ENCODE measurements at places on chromosomes 3 and 15.

- no peak for DNase-seq
Measured at GRCh38 chr15:45234562-45235235, 17.3 kb upstream of the SLC28A2 start.

DNA sequence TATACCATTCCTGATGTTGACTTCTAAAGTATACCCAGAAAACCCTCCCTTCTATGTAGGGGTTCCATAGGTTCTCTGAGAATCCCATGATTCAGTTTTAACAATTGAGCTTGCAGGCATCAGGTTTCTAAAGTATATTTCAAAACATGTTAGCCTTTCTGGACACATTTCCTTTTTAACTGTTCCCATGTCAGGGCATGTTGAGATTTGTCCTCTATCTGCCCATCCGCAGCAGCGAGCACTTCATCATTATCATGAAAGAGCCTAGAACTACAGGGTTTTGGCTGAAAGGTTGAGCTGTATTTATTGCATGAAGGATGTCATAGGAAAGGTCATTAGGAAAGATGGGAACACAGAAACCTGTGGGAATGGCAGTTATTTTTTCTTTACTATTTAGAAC, 201.1 kb upstream of the BHLHE40 start:
- DNase-seq, result no peak

DNA sequence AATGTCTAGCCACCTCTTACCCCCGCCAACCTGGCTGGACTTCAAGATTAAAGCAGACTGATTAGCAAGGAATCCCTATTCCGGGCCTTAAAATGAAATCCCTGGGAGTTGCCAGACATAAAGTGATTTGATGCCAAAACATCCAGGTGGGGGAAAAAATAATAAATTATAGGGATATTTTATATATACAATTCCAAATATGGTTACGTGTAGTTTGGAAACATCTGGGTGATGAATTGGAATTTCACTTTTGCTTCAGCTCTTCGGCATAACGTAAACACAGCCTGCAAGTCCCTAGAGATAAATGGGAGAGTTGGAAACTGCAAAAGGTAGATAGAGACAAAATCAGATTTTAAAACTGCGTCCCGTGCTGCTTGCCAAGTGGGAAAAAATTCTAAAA, 545.5 kb upstream of the MDFIC2 start:
- DNase-seq, result no peak

- DNase-seq, result no peak
Measured at GRCh38 chr3:14560110-14560509, 20.0 kb upstream of the GRIP2 start.

DNA sequence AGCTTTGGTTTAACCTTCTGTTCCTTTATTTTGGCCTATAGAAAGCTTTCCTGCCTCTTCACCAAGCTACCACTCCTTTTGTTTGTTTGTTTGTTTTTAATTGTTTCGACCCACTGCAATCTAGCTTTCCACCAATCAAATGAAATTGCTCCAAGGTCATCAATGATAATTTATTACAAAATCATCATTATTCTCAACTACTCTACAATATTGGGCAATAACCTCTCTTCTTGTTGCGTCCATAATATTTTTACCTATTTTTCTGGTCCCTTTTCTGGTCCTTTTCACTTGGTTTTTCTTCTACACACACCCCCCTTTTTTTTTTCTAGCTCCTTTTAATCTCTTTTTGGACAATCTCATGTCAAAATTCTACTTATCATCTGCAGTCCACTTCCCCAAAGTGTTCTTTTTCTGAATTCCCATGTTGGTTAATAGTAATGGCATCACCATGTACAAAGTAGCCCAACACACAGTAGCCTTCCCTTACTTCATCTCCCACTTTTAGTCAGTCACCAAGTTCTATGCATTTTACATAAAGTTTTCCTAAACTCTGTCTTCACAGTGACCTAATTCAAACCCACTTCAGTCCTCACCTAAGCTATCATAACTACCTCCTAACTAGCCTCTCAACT, 11.0 kb upstream of the ANKRD28 start:
- no peak for DNase-seq

DNA sequence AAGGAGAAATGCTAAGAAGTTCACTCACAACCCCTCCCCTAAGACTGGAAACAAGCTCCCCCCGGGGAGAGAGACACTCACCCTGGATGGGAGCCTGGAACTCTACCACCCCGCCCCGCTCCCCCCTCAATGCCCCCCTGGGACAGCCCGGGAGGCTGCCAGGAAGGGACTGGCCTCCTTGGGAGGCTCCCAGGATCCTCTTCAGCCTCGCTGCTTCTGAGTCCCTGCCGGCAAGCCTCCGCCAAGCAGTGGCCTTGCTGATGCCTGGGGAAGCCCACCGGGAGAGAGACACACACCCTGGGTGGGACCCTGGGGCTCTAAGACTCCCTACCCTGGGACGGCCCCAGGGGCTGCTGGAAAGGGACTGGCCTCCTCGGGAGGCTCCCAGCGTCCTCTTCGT, 33.4 kb downstream of the CPEB1 start:
- DNase-seq, result no peak

- DNase-seq, result no peak
Measured at GRCh38 chr3:141093971-141094684, 43.0 kb downstream of the SPSB4 start.

- no peak for DNase-seq
Measured at GRCh38 chr3:152276681-152277080, 8.0 kb downstream of the MBNL1 start.

- DNase-seq, result no peak
Measured at GRCh38 chr3:119937229-119937628, 155.3 kb downstream of the NR1I2 start.

DNA sequence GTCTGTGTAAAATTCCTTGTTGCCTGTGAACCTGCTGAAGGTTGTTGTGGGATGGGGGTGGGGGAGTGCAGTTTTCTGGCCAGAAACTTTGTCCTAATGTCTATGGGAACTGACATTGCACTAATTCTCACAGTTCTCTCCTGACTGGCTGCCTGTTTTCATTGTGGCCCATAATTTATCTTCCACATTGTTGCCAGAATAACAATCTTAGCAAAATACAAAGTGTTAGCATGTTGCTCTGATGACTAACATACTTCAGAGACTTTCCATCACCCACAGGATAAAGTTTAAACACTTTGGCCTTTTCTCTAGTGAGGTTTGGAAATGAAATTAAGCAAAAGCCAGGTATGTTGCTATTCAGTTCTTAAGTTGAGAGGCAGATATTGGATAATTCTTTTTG, 81.4 kb upstream of the TBC1D5 start:
- DNase-seq, result no peak

GRCh38 chr15:66850078-66850991, 148.3 kb downstream of the SMAD6 start:
- DNase-seq, result no peak

- no peak for DNase-seq
Measured at GRCh38 chr15:41585127-41586047, 26.4 kb downstream of the TYRO3 start.

DNA sequence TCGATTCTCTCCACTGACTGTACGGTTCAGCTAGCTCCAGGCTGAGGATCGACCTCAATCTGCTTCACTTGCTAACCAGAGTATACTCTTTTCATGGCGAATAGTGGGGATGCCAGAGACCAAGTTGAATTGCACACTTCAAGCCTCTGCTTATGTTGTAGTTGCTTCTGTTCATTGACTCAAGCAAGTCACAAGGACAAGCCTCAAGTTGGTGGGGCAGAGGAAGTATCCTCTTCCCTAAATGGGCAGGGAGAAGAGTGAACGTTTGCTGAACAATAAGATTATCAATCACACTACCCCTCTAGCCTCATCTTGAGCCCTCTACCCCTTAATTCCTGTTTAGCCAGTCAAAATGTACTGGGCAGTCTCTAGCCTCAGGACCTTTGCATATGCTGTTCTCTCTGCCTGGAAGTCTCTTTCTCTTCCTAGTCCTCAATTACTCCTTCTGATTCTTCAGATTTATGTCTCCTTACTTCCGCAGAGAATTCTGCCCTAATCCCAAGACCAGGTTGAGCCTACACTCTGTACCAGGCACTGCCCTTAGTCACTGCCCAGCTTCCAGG, 390.4 kb upstream of the PROK2 start:
- DNase-seq, result no peak

DNA sequence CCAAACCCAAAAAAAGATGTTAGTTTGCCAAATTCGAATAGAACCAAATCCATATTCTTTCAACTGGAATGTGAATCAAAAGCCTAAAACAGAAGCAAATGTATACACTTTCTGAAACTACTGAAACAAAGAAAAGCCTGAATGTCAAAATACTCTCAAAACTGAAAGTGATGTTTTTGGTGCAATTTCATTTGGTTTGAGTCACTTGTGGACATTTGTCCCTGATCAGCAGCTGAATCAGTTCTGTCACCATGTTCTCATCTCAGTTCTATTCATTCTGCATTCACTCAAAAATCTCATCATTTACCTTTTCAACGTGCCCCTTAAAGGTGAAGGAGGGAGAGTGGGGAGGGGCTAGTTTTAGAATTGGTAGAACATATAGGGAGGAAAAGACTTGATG, 266.8 kb downstream of the ABHD5 start:
- DNase-seq, result no peak

- no peak for DNase-seq
Measured at GRCh38 chr15:74951006-74951405, 5.6 kb downstream of the RPP25 start.

DNA sequence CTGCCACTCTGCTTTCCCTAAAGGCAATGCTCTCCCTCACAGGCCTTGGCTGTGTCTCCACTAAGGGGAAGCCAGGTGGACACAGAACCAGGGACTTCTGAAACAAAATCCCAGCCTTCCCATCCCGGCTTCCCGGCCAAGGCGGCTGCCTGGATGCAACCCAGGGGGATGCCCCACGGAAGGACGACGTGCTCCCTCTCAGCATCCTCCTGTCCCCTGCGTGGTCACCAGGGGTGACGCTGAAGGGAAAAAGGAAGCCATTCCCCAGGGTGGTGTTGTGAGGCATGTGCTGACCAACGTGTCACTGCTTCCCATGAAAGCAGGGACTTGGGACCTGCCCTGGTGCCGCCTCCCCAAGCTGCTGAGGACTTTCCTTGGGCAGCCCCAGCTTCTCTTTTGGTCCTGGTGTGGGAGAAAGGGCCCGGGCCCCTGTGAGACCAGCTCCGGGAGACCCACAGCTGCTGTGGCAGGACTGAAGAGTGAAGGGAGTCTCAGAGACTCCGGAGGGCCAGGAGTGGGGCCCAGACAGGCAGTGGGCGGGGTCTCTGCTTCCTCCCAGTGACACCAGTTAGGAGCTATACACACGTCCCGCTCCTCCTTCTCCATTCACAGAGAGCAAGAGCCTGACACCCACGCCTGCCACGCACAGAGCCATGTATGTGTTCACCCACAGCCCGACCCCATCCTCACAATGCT, 139.2 kb downstream of the NUP210 start:
- no peak for DNase-seq

DNA sequence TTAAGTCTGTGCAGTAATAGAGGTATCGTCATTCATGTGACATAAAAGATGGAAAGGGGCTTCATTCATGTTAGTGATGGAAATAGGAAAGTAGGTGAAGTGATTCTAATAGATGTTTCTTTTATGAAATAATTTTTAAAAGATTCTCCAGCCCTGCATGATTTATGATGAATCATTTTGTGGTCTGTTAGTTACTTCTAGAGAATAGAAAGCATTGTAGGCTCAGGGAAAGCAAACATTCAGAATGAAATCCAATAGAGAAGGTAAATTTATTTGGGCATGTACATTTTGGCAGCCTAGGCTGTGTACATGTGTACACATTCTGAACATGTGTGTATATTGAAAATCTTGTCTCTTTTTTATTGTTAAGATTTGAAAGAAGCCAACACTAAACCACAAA, 23.1 kb downstream of the PPARG start:
- no peak for DNase-seq

- no peak for DNase-seq
Measured at GRCh38 chr3:9508781-9509180, 44.8 kb downstream of the LHFPL4 start.

GRCh38 chr3:111862415-111862814, 3.4 kb downstream of the PHLDB2 start:
- no peak for DNase-seq

GRCh38 chr15:90469723-90470122, 60.0 kb upstream of the CRTC3 start:
- DNase-seq, result no peak

- DNase-seq, result no peak
Measured at GRCh38 chr3:49967291-49967690, 27.3 kb downstream of the RBM6 start.

- no peak for DNase-seq
Measured at GRCh38 chr3:141845407-141846049, 30.9 kb upstream of the ATP1B3 start.

DNA sequence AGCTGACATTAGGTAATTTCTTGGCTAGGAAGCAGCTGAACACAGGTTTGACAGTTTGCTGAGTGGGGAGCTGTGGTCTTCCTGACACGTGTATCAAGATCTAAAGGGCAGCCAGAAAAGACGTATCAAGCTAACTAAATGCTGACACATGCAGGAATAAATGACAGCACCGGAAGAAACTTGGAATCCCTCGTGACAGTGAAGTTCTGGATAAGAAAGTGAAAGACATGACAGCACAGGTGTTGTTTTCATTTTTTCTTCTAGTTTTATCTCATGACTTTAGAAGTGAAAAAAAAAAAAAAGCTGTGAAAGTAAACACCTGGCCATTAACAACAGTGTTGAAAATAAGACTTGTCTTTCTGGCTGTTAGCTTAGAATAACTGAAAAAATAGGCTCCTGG, 48.7 kb downstream of the FGF7 start:
- no peak for DNase-seq

GRCh38 chr3:63494646-63495045, 157.8 kb upstream of the SNTN start:
- DNase-seq, result no peak

DNA sequence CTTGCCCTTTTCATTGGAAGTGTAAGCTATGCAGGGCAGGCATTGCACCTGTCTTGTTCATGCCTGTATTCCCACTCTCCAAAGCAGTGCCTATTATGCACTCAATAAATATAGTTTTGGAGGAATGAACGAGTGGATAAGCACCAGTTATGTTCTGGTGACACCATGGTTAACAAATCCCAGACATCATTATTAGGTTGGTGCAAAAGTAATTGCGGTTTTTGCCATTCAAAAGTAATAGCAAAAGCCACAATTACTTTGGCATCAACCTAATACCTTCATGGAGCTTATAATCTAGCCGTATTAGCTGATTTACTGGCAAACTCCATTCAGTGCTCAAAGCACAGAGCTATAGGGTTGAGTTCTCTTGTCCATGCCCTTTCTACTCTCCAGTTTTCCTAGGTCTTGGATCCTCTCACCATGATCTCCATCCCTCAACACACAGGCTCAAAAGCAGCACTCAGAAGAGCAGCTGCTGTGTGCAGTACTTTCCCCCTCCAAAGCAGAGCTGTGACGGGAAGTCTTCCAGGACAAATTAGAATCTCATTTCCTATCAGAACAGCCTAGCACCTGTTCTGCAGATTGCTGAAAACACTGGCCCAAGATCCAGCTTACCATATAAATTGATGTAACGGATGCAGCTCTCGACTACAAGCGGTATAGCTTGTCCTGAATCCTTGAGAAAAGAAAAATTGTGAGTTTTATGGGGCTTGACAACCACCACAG, 63.2 kb upstream of the RAD18 start:
- no peak for DNase-seq

- DNase-seq, result no peak
Measured at GRCh38 chr3:111895071-111895470, 36.0 kb downstream of the PHLDB2 start.

- no peak for DNase-seq
Measured at GRCh38 chr15:85072917-85073316, 91.3 kb downstream of the PDE8A start.

All from AG04449 (cell line).